ENCODE measurements at places on chromosomes 5 and 9. TPM values are rescaled to one million over a fixed set of nuclear protein-coding genes. Genes with fewer than 3 reads are reported as not detected.

PTGDS gene
- not detected for total RNA-seq

GRCh38 chr5:168851902-168852321 is 272.7 kb upstream of the PANK3 start:
- no peak for DNase-seq

DNA sequence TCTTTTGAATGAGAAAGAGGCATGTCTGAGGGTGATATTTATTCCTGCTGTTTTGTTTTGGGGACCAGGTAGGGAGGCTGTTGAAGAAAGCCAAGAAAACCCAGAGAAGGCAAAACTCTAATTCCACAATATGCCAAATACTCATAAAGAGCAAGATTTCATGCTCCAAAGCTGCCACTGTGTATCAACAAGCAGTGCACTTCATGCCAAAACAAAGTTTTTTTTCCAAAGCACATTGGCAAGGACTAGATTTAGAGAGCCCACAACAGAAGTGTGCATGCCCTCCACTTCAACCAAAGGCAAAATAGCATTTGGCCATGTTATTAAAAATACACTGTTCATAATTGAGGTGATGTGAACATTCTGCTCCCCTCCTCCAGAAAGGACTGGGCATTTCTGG is 229.9 kb downstream of the EBF1 start:
- no peak for DNase-seq

- no peak for DNase-seq
Observed at GRCh38 chr9:79694676-79695400, 123.1 kb downstream of the TLE4 start.

PCDH1 gene
- total RNA-seq, result not detected

All from OCI-LY7 (cell line).